Aorta (tissue), 5 donors: ENCODE measurements at places on chromosomes 5 and 9. TPM values are rescaled to one million over a fixed set of nuclear protein-coding genes. Genes with fewer than 3 reads are reported as not detected.

- H3K4me3 ChIP-seq, result no peak overlapping the region
- H3K27ac ChIP-seq, result no peak overlapping the region
- H3K27me3 ChIP-seq, result no peaks in the 10 kb centered on the region
- H3K36me3 ChIP-seq, result no peaks in the 10 kb centered on the region
- H3K4me1 ChIP-seq, result peaks cover 4% of the 10 kb centered on the region
Observed at GRCh38 chr5:83744821-83745220, 24.2 kb upstream of the HAPLN1 start.

DNA sequence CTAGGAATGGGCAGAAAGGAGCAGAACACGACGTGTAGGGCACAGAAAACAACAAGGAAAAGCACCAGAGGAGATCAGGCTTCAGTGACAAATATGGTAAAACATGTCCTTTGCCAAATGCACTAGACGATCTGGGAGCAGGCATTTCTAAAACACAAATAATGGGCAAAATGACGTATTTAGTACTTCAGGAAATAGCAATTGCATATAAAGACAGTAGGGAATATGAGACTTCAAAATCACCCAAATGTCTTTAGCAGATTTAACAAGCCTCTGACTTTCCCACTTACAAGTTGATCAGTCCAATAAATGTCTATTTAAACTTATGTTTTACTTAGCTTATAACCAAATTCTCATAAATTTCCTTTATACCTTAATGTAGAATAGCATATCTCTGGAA lies 969.6 kb upstream of the C9orf72 start:
- H3K36me3 ChIP-seq, result no peaks in the 10 kb centered on the region
- no peak overlapping the region for H3K4me3 ChIP-seq
- no peak overlapping the region for H3K27ac ChIP-seq
- H3K27me3 ChIP-seq, result no peaks in the 10 kb centered on the region

DNA sequence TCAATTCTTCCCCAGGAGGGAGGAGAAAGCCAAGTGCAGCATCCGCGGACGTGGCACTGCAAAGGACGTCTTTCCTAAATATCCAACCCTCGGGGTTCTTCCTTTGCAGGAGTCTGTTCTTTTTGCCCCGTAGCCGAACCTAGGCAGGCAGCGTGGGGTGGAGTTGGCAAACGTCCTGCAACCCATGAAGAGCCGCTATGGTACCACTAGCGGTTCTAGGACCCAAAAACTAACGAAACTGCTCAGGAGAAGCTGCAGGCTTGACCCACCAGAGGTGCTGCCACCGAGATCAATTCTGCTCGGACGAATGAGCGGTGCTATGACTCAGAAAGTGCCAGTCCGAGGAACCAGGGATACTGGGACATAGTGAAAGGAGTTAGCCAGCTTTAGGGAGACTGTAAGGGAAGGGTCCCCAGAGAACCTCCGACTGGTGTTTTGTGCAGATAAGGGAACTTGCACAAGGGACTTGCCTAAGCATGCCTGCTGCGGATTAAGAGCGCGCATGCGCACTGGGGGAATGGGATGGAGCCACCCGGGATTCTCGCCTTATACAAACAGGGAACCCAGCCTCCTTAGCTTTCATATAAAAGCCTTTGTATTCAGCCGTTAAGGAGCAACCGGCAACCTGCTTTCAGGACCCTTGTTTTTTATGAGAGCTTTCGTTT lies 32.7 kb downstream of the ANXA2R start:
- H3K27me3 ChIP-seq, result no peaks in the 10 kb centered on the region
- peak overlapping the region; percentile 61 for H3K4me3 ChIP-seq
- H3K36me3 ChIP-seq, result no peaks in the 10 kb centered on the region
- no peaks in the 10 kb centered on the region for H3K4me1 ChIP-seq
- DNase-seq, result peak; percentile 91
- peak overlapping the region; percentile 56 for H3K27ac ChIP-seq

- H3K36me3 ChIP-seq, result no peaks in the 10 kb centered on the region
- H3K4me3 ChIP-seq, result no peak overlapping the region
Observed at GRCh38 chr5:54876-55569, 36.9 kb upstream of the PLEKHG4B start.

DNA sequence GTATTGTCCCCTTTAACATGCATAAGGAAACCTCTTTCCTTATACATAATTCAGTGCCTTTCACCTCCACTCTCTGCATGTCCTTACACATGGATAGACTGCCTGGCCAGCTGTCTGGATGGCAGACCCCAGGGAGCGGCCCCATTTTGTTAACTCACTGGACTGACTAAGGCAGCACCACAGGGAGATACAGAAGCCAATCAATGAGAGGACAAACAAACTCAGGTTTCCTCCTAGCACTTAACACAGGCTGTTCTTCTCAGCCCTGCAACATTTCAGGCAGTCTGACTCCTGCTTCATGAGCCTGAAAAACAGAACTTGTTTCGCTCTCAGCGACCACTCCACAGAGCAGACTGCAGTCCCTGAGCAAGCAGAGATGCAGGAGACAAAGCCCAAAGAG lies 135.4 kb upstream of the RASEF start:
- H3K4me1 ChIP-seq, result no peaks in the 10 kb centered on the region
- H3K27ac ChIP-seq, result no peak overlapping the region
- H3K4me3 ChIP-seq, result no peak overlapping the region
- DNase-seq, result no peak

GRCh38 chr9:116149844-116150243 lies 3.7 kb upstream of the PAPPA start:
- no peaks in the 10 kb centered on the region for H3K4me1 ChIP-seq
- no peaks in the 10 kb centered on the region for H3K36me3 ChIP-seq
- no peak overlapping the region for H3K4me3 ChIP-seq
- no peak overlapping the region for H3K27ac ChIP-seq
- no peaks in the 10 kb centered on the region for H3K27me3 ChIP-seq

The ALG2 gene
- total RNA-seq, result 22.2 TPM

The ANKRD55 gene
- 0.48 TPM for total RNA-seq

GRCh38 chr9:108640230-108640629 lies 215.6 kb downstream of the ACTL7B start:
- H3K36me3 ChIP-seq, result no peaks in the 10 kb centered on the region
- DNase-seq, result no peak
- H3K4me3 ChIP-seq, result no peak overlapping the region
- H3K4me1 ChIP-seq, result no peaks in the 10 kb centered on the region

DNA sequence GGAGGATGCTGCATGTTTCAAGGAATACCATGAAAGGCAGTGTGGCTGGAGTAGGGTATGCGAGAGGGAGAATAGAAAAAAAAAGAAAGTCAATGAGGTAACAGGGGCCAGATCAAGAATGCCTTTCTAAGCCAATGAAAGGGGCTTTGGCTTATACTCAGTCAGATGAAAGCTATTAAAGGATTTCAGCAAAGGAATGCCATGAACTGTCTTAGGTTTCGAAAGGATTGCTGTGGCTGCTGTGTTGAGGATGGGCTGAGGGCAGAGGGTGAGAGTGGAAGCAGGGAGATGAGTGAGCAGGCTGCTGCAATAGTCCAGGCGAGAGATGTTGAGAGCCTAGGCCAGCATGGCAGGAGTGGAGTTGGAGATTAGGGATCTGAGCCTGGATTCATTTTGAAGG lies 135.4 kb upstream of the CKMT2 start:
- H3K36me3 ChIP-seq, result no peaks in the 10 kb centered on the region
- H3K4me1 ChIP-seq, result no peaks in the 10 kb centered on the region
- DNase-seq, result no peak
- H3K27ac ChIP-seq, result no peak overlapping the region
- H3K4me3 ChIP-seq, result no peak overlapping the region
- H3K27me3 ChIP-seq, result no peaks in the 10 kb centered on the region

DNA sequence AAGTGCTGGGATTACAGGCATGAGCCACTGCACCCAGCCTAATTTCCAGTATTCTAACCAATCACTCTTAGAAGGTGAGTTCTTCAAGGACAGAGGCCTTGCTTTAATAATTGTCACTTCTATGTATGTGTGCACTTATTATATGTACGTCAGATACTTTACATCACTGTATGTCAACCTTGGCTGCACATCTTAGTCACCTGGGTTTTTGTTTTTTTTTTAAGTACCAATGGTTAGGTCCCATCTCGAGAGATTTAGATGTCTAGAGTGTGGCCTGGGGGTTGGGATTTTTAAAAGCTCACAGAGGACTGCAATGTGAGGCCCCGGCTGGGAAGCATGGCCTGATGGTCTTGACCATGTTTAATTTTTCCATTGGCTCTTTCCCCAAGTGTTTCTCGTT lies 9.9 kb upstream of the GM2A start:
- no peak for DNase-seq
- no peaks in the 10 kb centered on the region for H3K27me3 ChIP-seq
- H3K27ac ChIP-seq, result no peak overlapping the region
- no peak overlapping the region for H3K4me3 ChIP-seq

The NIM1K gene
- 1.5 TPM for total RNA-seq

The TSLP gene
- 1.5 TPM for total RNA-seq

GRCh38 chr9:133109931-133110650 lies 10.9 kb downstream of the RALGDS start:
- H3K27ac ChIP-seq, result no peak overlapping the region
- no peak overlapping the region for H3K4me3 ChIP-seq
- DNase-seq, result peak; percentile 35
- H3K4me1 ChIP-seq, result no peaks in the 10 kb centered on the region
- peaks cover 8% of the 10 kb centered on the region for H3K36me3 ChIP-seq

DNA sequence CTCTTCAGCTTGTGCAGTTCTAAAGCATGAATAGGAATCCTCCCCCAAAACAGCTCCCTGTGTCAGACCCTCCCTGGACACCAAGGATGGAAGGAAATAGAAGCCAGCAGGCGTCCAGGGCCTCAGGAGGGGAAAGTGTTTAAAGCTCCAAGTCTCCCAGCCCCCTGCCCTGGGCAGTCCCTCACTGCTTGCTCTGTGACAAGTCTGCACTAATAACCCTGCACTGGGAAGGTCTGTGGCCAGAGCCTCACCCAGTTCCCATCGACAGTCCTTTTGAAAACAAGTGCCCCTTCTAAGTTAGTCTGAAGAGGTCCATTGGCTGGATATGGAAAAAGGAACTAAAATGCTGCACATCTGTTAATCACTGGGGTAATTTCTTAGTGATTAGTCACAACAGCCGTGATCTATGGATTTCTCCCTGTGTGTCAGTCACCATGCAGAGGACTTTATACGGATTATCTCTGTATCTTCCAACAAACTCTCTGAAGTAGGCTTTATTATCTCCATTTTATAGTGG lies 195.3 kb downstream of the FBXL7 start:
- H3K4me1 ChIP-seq, result peaks cover 20% of the 10 kb centered on the region
- no peaks in the 10 kb centered on the region for H3K27me3 ChIP-seq
- H3K27ac ChIP-seq, result peak overlapping the region; percentile 82
- no peak overlapping the region for H3K4me3 ChIP-seq

GRCh38 chr5:97208184-97208713 lies 25.2 kb upstream of the RIOK2 start:
- no peaks in the 10 kb centered on the region for H3K4me1 ChIP-seq
- no peak overlapping the region for H3K4me3 ChIP-seq
- H3K36me3 ChIP-seq, result no peaks in the 10 kb centered on the region
- no peak for DNase-seq

GRCh38 chr9:14515571-14516198 lies 177.5 kb downstream of the ZDHHC21 start:
- no peak for DNase-seq
- H3K4me3 ChIP-seq, result no peak overlapping the region
- H3K36me3 ChIP-seq, result no peaks in the 10 kb centered on the region
- no peaks in the 10 kb centered on the region for H3K4me1 ChIP-seq
- H3K27ac ChIP-seq, result no peak overlapping the region

- no peak for DNase-seq
- H3K27me3 ChIP-seq, result no peaks in the 10 kb centered on the region
- no peak overlapping the region for H3K4me3 ChIP-seq
- H3K4me1 ChIP-seq, result no peaks in the 10 kb centered on the region
- no peaks in the 10 kb centered on the region for H3K36me3 ChIP-seq
Observed at GRCh38 chr5:147522435-147522834, 12.6 kb upstream of the DPYSL3 start.

The NME5 gene
- total RNA-seq, result 2.1 TPM

- H3K27me3 ChIP-seq, result no peaks in the 10 kb centered on the region
- no peaks in the 10 kb centered on the region for H3K4me1 ChIP-seq
- no peak overlapping the region for H3K27ac ChIP-seq
- H3K4me3 ChIP-seq, result no peak overlapping the region
Observed at GRCh38 chr5:179700401-179700918, 1.7 kb downstream of the CANX start.

- DNase-seq, result no peak
- H3K27me3 ChIP-seq, result no peaks in the 10 kb centered on the region
- H3K27ac ChIP-seq, result no peak overlapping the region
- no peak overlapping the region for H3K4me3 ChIP-seq
Observed at GRCh38 chr9:125679597-125680189, 27.3 kb downstream of the MAPKAP1 start.

- H3K4me3 ChIP-seq, result no peak overlapping the region
- no peaks in the 10 kb centered on the region for H3K27me3 ChIP-seq
- H3K27ac ChIP-seq, result no peak overlapping the region
- no peaks in the 10 kb centered on the region for H3K36me3 ChIP-seq
Observed at GRCh38 chr5:101728933-101729332, 567.2 kb downstream of the SLCO4C1 start.

The HK3 gene
- 26.8 TPM for total RNA-seq

DNA sequence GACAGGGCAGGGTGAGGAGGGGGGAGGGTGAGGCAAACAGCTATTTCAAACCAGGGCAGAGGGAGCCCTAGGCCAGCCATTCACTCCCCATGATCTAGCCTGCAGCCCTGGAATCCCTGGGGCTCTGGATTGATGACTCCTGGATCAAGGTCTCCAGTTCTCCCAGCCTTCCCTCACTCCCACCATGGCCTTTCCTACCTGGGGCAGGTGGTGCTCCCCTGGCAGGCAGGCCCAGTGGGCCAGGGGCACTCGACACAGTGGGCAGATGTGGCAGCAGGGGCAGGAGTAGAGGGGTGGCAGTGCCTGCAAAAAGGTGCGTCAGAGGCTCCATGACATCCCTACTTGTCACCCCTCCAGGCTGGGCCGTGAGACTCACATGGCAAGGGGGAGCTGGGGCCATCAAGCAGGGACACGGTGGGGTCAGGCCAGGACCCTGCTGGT lies 6.0 kb downstream of the KIF12 start:
- no peaks in the 10 kb centered on the region for H3K4me1 ChIP-seq
- no peak for DNase-seq
- no peak overlapping the region for H3K27ac ChIP-seq
- no peak overlapping the region for H3K4me3 ChIP-seq

The CD72 gene
- 3.7 TPM for total RNA-seq

DNA sequence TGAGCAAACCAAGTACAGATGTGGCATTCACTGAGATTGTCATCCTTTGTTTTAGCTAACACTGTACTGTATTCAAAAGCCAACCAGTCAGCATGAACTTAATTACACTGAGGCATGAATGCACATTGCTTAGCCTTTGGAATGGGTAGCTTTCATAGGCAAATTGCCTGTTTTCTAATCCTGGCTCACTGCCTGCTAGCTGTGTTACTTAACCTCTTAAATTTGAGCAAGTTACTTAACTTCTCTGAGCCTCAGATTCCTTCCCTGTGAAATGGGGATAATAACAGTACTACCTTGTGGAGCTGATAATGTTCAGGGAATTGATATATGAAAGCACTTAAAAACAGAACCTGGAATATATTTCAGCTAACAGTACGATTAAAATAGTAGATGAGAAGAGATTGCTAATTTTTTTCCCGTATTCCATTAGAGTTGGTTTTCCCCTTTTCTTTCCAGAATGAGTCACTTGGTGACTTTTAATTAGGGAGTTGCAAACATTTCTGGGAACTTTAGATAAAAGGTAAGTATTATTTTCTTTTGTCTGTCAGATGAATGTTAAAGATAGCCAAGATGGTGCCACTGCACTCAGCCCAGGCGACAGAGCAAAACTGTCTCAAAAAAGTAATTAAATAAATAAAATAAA lies 43.9 kb downstream of the ARRDC3 start:
- H3K27me3 ChIP-seq, result no peaks in the 10 kb centered on the region
- DNase-seq, result no peak
- H3K27ac ChIP-seq, result no peak overlapping the region
